Stimulated activated CD4-positive, alpha-beta T cell treated with anti-CD3 and anti-CD28 coated beads, Interleukin-4, amount 100 ng/mL, for 4 hours (primary cell): ENCODE measurements at places on chromosomes 4 and X.

- DNase-seq: no peak
Measured at GRCh38 chrX:53684415-53685192, 1.9 kb downstream of the HUWE1 start.

DNA sequence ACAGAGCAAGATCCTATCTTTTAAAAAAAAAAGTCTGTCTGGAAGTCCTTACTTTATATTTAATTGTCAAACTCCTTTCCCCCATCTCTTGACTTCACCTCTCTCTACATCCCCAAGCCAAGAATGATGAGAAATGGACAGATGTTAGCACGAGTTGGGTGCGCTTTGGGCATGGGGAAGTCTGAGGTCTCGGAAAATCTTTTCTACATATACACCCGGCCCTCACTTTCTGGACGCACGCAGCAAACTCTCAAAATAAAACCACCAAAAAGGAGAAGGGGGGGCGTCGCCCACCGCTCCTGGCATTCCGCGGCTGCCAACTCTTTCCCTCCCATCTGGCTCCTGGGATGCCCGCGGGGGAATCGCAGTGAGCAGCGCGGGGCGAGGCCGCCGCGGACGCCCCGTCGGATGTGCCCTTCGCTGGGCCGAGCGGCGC lies 756 bp downstream of the IGFBP7 start:
- DNase-seq: no peak

DNA sequence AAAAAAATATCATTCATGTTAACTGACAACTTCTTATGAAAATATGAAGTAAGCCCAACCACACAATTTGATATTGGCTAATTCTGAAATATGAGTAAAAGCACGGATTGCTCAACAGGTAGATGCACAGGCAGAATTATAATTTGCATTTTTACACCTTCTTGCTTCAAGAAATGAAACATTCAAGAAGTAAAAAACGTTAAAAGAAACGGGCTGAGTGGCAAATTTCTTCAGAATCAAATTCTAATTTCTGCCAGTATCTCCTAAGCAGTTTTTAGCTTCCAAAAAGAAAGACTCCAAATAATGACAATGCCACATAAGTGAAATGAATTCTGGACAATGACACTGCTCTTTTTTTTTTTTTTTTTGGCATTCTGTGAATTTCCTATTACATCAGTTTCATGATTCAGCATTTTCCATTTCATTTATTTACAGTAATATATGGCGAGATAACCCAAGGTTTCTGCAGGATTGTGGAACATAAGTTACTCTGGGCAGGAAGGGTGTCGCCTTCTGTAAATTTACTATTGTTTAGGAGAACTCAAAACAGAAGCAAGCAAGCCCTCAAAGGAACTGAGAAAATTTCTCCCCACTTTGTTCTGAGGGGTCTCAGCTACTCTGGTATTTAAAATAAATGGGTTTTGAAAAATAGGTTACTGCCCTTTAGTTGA lies 1.4 kb downstream of the SEL1L3 start:
- no peak for DNase-seq

- no peak for DNase-seq
Measured at GRCh38 chr4:139876337-139876941, 210.8 kb downstream of the MGST2 start.

DNA sequence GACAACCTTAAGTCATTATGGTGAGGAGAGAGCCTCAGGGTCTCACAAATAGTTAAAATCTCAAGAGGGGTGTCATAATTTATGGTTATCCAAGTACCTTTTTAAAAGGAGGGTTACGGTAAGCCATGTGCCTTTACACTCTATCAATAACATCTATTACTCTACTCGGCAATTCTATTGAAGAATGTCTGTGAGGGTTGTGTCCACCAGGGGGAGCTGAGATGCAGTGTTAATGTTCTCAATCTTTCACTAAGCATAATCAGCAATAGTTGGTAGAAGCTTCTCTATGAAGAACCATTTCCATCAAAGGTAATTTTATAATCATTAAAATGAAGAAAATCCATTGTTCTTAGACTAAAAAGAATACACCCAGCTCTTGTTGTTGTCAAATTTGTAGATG lies 457.4 kb downstream of the CENPC start:
- DNase-seq: no peak
